ENCODE measurements at places on chromosomes 1 and 21. TPM values are rescaled to one million over a fixed set of nuclear protein-coding genes. Genes with fewer than 3 reads are reported as not detected.

Gene SEMA4A
- polyA plus RNA-seq = 72.3 TPM

Gene SLC35F3
- polyA plus RNA-seq = 0.19 TPM

DNA sequence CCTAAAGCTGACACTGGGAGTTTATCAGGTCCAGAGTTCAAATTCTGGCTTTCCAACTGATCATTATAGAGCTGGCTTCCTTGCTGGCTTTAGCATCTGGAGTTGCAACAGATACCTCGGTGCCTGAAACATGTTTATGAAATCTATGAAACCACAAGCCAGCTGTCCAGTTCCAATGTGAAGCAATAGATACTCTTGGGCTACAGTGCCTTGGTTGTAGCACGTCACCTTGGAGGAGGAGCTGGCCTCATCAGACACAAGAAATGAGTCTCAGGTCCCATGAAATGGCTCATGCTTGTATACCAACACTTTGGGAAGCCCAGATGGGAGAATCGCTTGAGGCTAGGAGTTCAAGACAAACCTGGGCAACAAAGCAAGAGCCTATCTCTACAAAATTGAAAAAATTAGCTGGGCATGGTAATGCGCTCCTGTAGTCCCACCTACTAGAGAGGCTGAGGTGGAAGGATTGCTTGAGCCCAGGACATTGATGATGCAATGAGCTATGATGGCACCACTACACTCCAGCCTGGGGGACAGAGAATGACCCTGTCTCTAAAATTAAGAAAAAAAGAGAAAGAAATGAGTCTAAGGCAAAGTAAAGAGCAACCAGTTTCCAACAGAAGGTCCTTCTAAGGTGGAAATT, 132.5 kb upstream of the ZNF648 start:
- H3K36me3 ChIP-seq = no peaks in the 10 kb centered on the region
- H3K4me3 ChIP-seq = no peak overlapping the region
- peak; percentile 95 for DNase-seq
- peaks cover 45% of the 10 kb centered on the region for H3K4me1 ChIP-seq
- no peaks in the 10 kb centered on the region for H3K27me3 ChIP-seq
- peak overlapping the region; percentile 33 for H3K27ac ChIP-seq

Gene FCER1A
- polyA plus RNA-seq = 2.1 TPM

DNA sequence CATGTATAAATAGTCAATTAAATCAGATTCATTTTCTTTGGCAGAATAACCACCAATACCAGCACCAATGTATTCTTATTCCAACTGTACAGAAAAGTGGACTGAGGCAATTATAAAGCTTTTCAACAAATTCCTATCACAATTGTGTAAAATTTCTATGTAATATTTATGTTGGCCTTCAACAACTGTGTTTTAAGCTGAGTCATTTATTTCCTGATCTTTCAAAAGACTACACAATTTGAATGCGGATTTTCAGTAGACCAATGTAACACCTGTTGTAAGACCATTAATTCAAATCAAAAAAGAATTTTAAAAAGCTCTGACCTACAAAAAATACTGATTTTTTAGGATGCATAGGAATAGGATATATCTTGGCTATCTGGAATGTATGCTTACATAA, 25.5 kb downstream of the GPATCH2 start:
- H3K4me1 ChIP-seq = no peaks in the 10 kb centered on the region
- no peaks in the 10 kb centered on the region for H3K27me3 ChIP-seq
- no peak overlapping the region for H3K4me3 ChIP-seq
- DNase-seq = no peak
- H3K36me3 ChIP-seq = peaks cover 35% of the 10 kb centered on the region
- no peak overlapping the region for H3K27ac ChIP-seq

DNA sequence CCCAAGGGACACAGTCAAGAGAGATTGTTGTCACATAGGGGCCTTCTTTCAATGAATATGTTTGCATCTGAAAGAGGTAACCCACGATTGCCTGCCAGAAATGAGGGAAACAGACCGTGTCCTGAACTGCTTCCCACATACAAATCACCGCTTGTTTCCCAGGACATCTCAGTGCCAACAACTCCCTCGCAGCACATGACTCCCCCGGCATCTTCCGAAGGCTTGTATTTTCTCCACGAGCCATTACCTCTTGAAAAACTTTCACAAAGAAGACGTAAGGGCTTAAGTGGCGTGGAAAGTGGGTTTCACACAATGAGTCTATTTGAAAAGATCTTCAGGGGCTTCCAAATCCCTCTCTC, 31.6 kb upstream of the PDE9A start:
- no peaks in the 10 kb centered on the region for H3K4me1 ChIP-seq
- peaks cover 1% of the 10 kb centered on the region for H3K27me3 ChIP-seq
- no peak overlapping the region for H3K4me3 ChIP-seq
- DNase-seq = no peak

GRCh38 chr1:167474191-167474641, 44.1 kb downstream of the CD247 start:
- no peaks in the 10 kb centered on the region for H3K27me3 ChIP-seq
- no peak overlapping the region for H3K4me3 ChIP-seq
- DNase-seq = no peak
- no peaks in the 10 kb centered on the region for H3K4me1 ChIP-seq
- no peaks in the 10 kb centered on the region for H3K36me3 ChIP-seq

DNA sequence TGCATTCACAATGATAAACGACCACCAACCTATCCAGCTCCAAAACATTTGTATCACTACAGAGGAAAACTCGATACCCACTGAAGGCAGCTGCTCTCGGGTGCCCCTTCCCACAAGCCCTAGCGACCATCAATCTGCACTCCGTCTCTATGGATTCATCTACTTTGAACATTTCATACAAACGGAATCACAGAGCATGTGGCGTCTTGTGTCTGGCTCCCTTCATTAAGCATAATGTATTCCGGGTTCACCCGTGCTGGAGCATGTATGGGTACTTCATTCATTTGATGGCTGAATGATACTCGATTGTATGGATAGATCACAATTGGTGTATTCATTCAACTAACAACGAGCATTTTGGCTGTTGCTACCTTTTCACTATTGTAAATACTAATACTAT, 340.2 kb downstream of the SMYD3 start:
- no peak overlapping the region for H3K27ac ChIP-seq
- no peaks in the 10 kb centered on the region for H3K36me3 ChIP-seq
- H3K27me3 ChIP-seq = no peaks in the 10 kb centered on the region
- DNase-seq = no peak
- peaks cover 28% of the 10 kb centered on the region for H3K4me1 ChIP-seq
- no peak overlapping the region for H3K4me3 ChIP-seq

Gene TNFRSF14
- polyA plus RNA-seq = 512 TPM

GRCh38 chr1:224774378-224774777, 155.1 kb upstream of the DNAH14 start:
- no peaks in the 10 kb centered on the region for H3K4me1 ChIP-seq
- no peak for DNase-seq
- H3K27ac ChIP-seq = no peak overlapping the region
- no peaks in the 10 kb centered on the region for H3K27me3 ChIP-seq
- H3K36me3 ChIP-seq = no peaks in the 10 kb centered on the region

Gene REN
- not detected for polyA plus RNA-seq

Gene OR14K1
- polyA plus RNA-seq = not detected

Gene SLFNL1
- polyA plus RNA-seq = 0.11 TPM

DNA sequence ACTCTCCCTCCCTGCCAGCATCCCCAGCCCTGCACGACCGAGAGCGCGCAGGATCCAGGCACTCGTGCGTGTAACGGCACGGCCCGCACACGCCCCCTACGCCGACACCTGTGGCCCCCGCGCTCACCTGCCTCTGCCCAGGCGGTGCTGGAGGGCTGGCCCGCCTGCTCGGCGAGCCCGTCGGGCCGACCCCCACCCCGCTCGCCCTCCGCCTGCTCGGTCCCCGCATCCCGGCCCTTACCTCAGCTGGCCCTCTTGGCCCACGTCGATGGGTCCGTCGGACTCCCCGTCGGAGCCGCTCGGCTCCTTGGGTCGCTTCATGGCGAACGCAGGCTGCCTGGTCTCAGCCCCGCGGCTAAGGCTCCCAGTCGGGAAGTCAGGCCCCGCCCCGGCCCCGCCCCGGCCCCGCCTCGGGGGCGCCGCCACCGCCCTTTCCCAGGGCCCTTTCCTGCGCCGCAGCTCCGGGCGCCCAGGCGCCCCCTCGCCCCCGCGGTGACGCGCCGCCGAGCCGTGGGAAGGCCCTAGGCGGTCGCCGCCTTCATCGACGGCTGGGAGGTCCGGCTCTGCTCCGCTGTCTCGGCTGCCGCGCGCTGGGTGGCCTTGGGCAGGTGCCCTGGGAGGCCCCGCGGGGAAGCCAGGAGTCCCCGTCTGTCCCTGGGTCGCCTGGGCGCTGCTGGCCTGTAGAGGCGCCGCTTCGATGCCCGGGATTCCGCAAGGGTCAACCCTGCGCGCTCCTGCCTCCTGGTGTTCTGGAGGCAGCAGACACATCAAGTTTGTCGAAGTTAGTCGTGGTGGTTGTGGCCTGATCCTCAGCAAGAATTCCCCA, at the start of gene HEYL:
Gene HEYL, minus strand, starts transcription at position 339 of the 826 bp plus-strand sequence. Its CDS starts 18 bp downstream, at position 321.
- peak within 1 kb of the TSS; percentile 54 for H3K4me3 ChIP-seq
- H3K4me1 ChIP-seq = peaks cover 3% of the 10 kb centered on the region
- H3K36me3 ChIP-seq = no peaks in the 10 kb centered on the region
- no peak within 1 kb of the TSS for H3K27ac ChIP-seq
- H3K27me3 ChIP-seq = peaks cover 13% of the 10 kb centered on the region

DNA sequence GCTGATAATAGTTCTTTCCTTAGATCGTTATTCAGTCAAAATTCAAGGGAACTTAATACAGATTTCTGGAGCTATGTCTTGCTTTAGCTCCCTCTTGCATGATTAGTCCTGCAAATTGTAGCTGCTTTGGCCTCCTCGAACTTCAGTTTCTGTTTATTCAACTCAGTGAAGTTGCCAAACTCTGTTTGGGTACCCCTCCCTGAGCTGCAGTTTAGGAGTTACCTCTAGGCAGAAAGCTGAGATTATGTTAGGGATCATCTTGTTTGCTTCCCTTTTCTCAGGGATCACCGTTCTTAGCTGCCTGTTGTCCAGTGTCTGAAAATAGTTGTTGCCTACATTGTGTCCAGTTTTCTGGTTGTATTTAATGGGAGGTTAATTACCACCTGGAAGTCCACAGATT, 43.5 kb downstream of the SNX27 start:
- H3K36me3 ChIP-seq = peaks cover 25% of the 10 kb centered on the region
- peak; percentile 20 for DNase-seq
- H3K4me3 ChIP-seq = no peak overlapping the region
- H3K27ac ChIP-seq = peak overlapping the region; percentile 84
- no peaks in the 10 kb centered on the region for H3K27me3 ChIP-seq

DNA sequence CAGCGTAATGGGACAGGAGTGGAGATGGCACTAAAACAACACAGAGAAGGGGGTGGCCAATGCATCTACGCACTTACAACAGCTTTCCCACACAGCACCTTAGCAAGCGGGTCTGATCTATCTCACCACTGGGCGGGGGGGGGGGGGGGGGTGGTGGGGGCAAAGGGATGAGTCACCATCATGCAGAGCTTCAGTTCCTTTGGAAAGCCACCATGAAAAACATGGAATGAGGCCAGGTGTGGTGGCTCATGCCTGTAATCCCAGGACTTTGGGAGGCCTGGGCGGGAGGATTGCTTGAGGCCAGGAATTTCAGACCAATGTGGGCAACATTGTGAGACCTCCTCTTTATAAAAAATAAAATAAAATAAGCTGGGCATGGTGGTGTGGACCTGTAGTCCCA, 47.2 kb downstream of the KLHDC7A start:
- no peaks in the 10 kb centered on the region for H3K36me3 ChIP-seq
- H3K4me1 ChIP-seq = no peaks in the 10 kb centered on the region
- DNase-seq = no peak
- no peak overlapping the region for H3K4me3 ChIP-seq
- H3K27ac ChIP-seq = no peak overlapping the region

Gene TPTE
- not detected for polyA plus RNA-seq

GRCh38 chr1:60762176-60762575, 320.2 kb upstream of the NFIA start:
- no peak overlapping the region for H3K4me3 ChIP-seq
- H3K36me3 ChIP-seq = no peaks in the 10 kb centered on the region
- DNase-seq = no peak
- H3K4me1 ChIP-seq = peaks cover 2% of the 10 kb centered on the region

- no peaks in the 10 kb centered on the region for H3K36me3 ChIP-seq
- no peak overlapping the region for H3K27ac ChIP-seq
- no peak overlapping the region for H3K4me3 ChIP-seq
- DNase-seq = no peak
- H3K27me3 ChIP-seq = no peaks in the 10 kb centered on the region
- H3K4me1 ChIP-seq = no peaks in the 10 kb centered on the region
Measured at GRCh38 chr1:91621907-91622306, 121.3 kb downstream of the CDC7 start.

GRCh38 chr1:232413674-232414073, 216.3 kb downstream of the SIPA1L2 start:
- DNase-seq = no peak
- H3K36me3 ChIP-seq = peaks cover 38% of the 10 kb centered on the region
- no peak overlapping the region for H3K27ac ChIP-seq
- H3K27me3 ChIP-seq = no peaks in the 10 kb centered on the region
- H3K4me1 ChIP-seq = no peaks in the 10 kb centered on the region

DNA sequence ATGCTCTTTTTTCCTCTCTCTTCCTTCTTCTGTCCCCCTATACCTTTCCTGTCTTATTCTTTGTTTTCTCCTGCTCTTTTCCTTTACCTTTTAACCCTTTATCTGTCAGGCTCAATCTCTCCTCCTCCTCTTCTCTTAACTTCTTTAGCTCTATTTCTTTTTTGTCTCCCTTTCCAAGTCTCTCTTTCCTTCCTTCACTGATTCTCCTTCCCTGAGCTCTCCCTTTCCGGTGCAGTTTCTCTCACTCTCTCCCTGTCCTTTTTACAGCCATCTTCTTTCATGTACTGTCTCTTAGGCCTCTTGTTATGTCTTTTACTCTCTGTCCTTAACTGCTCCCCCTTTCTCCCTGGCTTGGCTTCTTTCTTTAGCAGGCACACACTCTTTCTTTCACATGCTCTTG, 12.0 kb downstream of the SLC30A7 start:
- peaks cover 82% of the 10 kb centered on the region for H3K36me3 ChIP-seq
- no peak overlapping the region for H3K4me3 ChIP-seq
- H3K27ac ChIP-seq = no peak overlapping the region
- H3K4me1 ChIP-seq = no peaks in the 10 kb centered on the region
- no peak for DNase-seq
- H3K27me3 ChIP-seq = no peaks in the 10 kb centered on the region

DNA sequence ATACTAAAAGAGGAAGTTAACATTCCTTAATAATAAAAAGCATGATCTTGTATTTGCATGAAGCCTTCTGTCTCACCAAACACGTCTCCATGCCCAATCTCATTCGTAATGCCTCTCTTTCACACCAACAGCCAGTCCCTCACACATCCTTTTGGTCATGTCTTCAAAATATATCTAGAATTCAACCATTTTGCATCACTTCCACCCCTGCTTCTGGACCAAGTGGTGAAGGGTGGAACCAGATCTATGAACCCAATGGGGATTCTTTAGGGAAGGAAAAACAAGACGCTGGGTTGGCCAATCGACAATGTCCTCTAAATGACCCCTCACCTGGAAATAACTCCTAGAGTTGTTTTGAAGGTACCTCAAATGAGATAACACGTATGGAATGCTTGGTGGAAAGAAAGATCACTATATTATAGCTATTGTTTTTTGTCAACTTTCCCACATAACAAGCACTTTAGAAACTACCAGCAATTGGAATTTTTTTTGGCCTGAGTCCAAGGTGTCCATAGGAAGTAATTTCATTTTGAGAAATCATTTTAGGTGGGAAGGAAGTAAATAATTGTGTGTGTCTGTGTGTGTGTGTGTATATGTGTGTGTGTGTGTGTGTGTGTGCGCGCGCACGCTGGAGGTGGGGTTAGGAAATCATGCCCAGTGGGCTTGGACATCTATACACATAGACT, at the start of gene KCNA10:
Gene KCNA10, minus strand, starts transcription at position 51 of the 686 bp plus-strand sequence. CDS start 388 bp downstream, outside the sequence.
- H3K4me1 ChIP-seq = peaks cover 3% of the 10 kb centered on the region
- no peak within 1 kb of the TSS for H3K4me3 ChIP-seq
- H3K36me3 ChIP-seq = no peaks in the 10 kb centered on the region
- no peak for DNase-seq
- no peaks in the 10 kb centered on the region for H3K27me3 ChIP-seq
- H3K27ac ChIP-seq = no peak within 1 kb of the TSS

GRCh38 chr1:41629571-41629970, 145.1 kb upstream of the EDN2 start:
- no peaks in the 10 kb centered on the region for H3K27me3 ChIP-seq
- H3K36me3 ChIP-seq = peaks cover 29% of the 10 kb centered on the region
- no peak for DNase-seq

Gene APOBEC4
- polyA plus RNA-seq = not detected

Measured in CD14-positive monocyte (primary cell).